ENCODE measurements at places on chromosomes 11 and 22.

GRCh38 chr11:116187026-116187425 lies 585.8 kb downstream of the BUD13 start:
- DNase-seq: no peak
- no peak overlapping the region for H3K4me3 ChIP-seq
- H3K27ac ChIP-seq: no peak overlapping the region
- peaks cover 11% of the 10 kb centered on the region for H3K27me3 ChIP-seq
- H3K4me1 ChIP-seq: no peaks in the 10 kb centered on the region
- no peaks in the 10 kb centered on the region for H3K36me3 ChIP-seq

- peaks cover 3% of the 10 kb centered on the region for H3K27me3 ChIP-seq
- H3K4me3 ChIP-seq: no peak overlapping the region
- no peak overlapping the region for H3K27ac ChIP-seq
- no peak for DNase-seq
- H3K36me3 ChIP-seq: no peaks in the 10 kb centered on the region
- peaks cover 4% of the 10 kb centered on the region for H3K4me1 ChIP-seq
Observed at GRCh38 chr22:50153056-50153755, 17.3 kb upstream of the PANX2 start.

DNA sequence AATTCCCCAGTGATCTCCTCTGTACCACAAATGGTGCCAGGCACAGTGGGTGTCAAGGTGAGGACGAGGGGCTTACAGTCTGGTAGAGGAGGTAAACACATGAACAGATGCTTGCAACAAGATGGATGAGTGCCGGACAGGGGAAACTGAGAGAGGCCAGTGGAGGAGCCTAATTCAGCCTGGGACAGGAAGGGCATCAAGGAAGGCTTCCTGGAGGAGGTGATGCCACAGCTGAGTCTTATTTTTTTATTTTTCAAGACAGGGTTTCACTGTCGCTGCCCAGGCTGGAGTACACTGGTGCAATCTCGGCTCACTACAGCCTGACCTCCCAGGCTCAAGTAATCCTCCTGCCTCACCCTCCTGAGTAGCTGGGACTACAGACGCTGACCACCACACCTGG lies 18.8 kb upstream of the NEFH start:
- no peak for DNase-seq
- H3K27me3 ChIP-seq: no peaks in the 10 kb centered on the region
- H3K27ac ChIP-seq: no peak overlapping the region
- no peaks in the 10 kb centered on the region for H3K36me3 ChIP-seq

GRCh38 chr11:126838779-126839178 lies 161.8 kb downstream of the KIRREL3 start:
- no peak overlapping the region for H3K27ac ChIP-seq
- no peak overlapping the region for H3K4me3 ChIP-seq
- no peaks in the 10 kb centered on the region for H3K4me1 ChIP-seq
- H3K36me3 ChIP-seq: no peaks in the 10 kb centered on the region

GRCh38 chr22:35037089-35037488 lies 28.9 kb upstream of the ISX start:
- no peak overlapping the region for H3K4me3 ChIP-seq
- H3K27me3 ChIP-seq: peaks cover 4% of the 10 kb centered on the region
- H3K27ac ChIP-seq: no peak overlapping the region
- DNase-seq: no peak

Data from activated CD4-positive, alpha-beta memory T cell treated with anti-CD3 and anti-CD28 coated beads for 36 hours (primary cell).